ENCODE measurements at places on chromosomes 3 and 15. TPM values are rescaled to one million over a fixed set of nuclear protein-coding genes. Genes with fewer than 3 reads are reported as not detected.
A peak's percentile ranks its signal among the peaks of the same experiment; 100 is the strongest.

DNA sequence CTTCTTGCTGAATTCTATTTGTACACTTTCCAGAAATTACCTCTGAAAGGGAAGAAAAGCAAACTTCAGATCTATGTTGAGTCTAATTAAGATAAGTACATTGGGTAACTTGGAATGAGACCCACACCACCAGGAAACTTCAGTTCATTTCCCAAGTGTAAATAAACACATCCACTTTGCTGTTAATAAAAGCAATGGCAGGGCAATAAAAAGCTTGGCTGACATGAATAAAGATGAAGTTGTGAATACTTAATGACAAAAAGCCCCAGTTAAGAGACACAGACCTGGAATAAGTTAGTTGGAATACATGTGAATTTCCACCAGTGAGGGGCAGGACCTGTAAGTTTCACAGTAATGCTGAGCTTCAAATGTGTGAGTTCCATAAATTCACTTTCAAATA is 83.3 kb downstream of the MEX3B start:
- DNase-seq: no peak

- DNase-seq: no peak
Measured at GRCh38 chr3:44175070-44175469, 66.6 kb upstream of the TOPAZ1 start.

Gene LMAN1L
- not detected for polyA plus RNA-seq

GRCh38 chr3:61172203-61172602 is 79.0 kb downstream of the FHIT start:
- no peak for DNase-seq

- DNase-seq: no peak
Measured at GRCh38 chr3:187954873-187955586, 198.9 kb upstream of the LPP start.

GRCh38 chr3:57068437-57069089 is 8.1 kb downstream of the SPATA12 start:
- DNase-seq: peak; percentile 66

Gene SCG3
- 0.53 TPM for polyA plus RNA-seq

GRCh38 chr3:100402256-100402655 is 917 bp downstream of the LNP1 start:
- DNase-seq: peak; percentile 74

Gene VIPR1
- polyA plus RNA-seq: 0.84 TPM

DNA sequence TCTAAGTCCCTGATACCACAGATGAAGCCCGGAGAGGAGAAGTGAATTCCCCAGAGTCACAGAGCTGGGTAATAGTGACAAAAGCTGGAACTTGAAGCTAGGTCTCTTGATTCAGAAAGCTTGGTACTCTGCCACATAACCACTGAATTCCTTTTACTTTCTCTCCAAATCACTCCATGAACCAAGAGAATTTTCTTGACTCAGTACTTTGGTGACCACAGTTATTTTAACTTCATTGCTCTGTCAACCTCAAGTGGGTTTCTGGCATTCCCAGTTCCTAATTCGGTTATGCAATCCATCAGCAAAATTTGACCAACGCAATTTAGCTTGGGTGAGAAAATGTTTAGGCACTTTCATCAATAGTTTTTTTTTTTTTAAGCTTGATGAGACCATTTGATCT is 61.0 kb upstream of the PPARG start:
- no peak for DNase-seq

DNA sequence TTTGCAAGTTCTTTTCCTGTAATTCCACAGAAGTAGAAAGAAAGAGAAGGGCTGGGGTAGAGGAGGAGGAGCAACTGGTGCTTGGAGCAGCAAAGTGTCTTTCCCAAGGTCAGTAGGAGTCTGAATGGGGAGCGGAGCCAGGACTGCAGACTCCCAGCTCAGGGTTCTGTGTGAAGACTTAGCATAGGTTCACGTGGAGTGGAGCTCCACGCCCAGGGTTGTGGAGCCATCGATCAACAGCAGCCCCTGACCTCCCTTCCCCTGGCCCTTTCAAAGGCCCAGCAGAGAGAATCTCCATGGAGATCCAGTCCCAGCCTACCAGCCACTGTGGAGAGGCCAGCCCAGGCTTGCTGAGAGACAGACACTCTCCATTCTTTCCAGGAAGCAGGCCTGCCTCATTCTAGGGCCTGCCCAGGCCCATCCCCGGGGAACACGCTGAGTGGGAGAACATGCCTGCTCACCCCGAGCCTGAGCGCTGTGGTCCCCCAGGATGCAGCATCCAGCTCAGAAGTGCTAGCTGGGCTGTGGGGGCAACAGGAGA is 62.1 kb downstream of the CORO2B start:
- DNase-seq: no peak

DNA sequence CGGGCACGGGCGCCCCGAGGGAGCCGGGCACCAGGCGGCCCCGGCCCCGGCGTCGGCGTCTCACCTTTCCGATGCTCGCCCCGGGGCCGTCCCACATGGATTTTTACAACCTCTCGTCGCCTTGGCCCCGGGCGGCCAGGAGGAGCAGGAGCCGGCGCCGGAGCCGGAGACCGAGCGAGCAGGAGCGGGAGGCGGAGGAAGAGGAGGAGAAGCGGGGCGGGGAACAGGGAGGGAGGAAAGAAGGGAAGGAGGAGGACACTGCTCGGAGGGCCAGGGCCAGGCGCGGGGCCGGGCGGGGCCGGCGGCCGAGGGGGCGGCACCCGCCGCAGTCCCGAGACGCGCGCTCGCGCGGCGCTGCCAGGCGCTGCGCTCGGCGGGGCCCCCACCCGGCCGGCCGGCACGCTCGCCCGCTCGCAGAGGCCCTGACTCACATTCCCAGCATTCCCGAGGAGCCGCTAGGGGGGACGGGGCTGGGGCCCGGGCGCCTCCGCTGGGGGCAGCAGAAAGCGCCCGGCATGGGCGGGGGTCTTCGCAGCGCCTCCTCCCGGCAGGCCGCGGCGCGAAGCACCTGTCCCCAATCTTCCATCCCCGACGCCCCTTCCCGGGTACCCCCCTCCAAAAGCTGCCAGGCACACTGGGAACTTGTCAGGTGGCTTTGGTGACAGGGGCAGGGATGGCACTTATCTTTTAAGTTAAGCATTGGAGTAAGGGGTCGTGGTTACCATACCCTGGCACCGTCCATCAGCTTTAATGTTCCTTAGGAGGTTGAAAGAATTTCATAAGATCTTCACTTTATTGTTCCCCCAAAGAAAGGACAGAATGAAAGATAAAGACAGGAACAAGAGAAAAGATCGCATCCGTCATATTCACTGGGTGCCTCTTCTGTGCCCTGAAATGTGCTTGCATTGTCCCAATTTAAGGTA is at the start of gene ERC2:
Gene ERC2 (minus strand): TSS at position 284 of the 923 bp plus-strand sequence.
- DNase-seq: peak; percentile 47

GRCh38 chr15:42057799-42058646 is 36.3 kb downstream of the PLA2G4D start:
- DNase-seq: no peak

- no peak for DNase-seq
Measured at GRCh38 chr3:158272081-158272480, 162.2 kb downstream of the RSRC1 start.

DNA sequence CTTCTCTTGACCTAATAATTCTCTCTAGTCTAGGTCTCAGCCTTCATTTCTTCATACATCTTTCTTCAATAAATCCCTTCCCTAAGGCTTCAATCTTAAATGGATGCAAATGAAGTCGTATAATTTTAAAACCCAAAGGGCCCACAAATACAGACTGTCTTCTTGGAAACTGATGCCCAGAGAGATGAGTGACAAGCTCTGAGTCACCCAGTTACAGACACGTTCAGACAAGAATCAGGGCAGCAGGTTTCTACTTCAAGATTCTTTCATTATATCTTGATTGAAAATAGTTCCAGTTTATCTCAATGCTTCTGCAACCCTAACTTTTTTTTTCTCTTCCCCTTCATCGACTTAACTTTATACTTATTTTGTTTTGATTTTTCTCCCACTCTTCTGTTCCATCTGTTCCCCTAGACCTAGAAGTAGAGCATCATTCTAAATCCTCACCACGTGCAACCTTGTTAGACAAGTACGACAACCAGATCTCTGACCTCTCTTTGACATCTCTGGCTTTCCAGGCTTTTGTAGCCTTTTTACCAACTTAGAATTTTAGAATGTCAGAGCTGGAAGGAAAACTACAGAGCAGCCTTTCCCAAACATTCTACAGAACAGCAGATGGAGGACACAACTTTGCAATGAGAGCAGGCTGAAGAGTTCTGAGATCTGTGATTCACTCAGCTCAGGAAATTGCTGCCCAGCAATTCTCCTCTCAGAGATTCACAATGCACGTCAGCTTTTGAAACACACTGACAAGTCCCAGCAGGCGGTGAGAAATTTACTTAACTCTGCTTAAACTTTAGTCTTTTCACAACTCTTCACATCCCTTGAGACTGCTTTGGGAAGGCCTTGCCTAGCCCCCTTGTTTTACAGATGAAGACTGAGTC is 25.3 kb downstream of the NCEH1 start:
- no peak for DNase-seq

GRCh38 chr3:31704591-31705179 is 172.0 kb downstream of the STT3B start:
- peak; percentile 38 for DNase-seq

DNA sequence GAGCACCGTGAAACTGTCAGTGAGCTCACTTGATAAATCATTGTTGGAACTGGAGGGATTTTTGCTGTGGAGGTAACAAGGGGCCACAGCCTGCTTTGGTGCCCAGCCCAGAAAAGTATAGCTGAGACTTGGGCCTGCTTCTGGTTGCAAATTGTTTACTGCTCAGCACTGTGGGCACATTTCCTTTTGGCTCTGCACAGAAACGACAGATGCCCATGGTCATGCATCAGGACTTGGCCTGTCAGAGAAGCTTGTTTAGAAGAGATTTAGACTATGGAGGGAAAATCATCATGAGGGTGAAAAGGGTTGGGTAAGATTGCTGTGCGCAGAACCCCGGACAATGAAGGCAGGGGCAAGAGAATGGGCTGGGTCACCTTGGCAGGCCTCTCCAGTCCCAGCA is 286.1 kb upstream of the CTNNB1 start:
- no peak for DNase-seq

DNA sequence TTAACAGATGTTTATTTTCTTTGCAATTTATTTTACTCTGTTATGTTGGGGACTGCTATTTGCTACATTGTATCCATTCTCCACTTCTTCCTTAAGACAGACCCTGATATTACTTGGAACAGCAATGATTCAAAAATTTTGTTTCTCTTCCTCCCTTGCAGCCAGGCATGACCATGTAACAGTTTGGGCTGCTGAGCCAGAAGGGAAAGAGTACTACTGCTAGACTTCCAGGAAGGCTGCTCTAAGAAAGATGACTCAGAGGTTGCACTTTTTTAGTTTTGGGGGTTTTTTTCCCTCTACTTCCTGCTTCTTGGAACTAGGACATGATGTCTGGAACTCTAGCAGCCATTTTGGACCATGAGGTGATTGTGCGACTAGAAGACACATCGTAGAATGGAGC is 10.3 kb downstream of the PRR20G start:
- DNase-seq: peak; percentile 56

GRCh38 chr3:46092702-46093080 is 65.4 kb upstream of the XCR1 start:
- no peak for DNase-seq

DNA sequence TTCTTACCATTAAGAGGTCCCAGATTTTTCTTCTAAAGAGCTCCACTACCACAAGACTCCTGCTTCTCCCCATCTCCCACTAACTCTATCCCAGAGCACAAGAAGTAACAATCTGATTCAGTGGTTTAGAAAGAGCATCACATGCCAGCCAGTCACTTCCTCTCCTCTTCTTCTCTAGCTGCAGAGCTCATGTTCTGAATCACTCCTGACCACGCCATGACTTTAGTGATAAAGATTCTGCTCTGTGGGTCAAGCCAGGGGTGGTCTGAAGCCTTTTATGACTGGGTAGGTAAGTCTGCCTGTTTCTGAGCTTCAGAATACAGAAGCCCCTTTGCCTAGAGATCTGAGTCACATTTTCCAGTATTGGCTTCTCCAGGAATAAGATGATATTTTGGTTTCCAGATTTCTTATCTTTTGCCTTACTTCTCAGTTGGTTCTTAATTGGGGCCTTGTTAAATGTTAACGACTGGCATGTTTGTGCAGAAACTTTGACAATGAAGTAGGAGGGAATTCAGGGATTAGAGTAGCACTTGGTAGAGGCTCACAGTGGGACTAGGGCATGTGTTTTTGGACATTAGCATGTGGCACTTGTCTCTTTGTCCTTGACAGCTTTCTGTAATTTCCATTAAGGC is 27.6 kb upstream of the ADAMTSL3 start:
- DNase-seq: no peak

DNA sequence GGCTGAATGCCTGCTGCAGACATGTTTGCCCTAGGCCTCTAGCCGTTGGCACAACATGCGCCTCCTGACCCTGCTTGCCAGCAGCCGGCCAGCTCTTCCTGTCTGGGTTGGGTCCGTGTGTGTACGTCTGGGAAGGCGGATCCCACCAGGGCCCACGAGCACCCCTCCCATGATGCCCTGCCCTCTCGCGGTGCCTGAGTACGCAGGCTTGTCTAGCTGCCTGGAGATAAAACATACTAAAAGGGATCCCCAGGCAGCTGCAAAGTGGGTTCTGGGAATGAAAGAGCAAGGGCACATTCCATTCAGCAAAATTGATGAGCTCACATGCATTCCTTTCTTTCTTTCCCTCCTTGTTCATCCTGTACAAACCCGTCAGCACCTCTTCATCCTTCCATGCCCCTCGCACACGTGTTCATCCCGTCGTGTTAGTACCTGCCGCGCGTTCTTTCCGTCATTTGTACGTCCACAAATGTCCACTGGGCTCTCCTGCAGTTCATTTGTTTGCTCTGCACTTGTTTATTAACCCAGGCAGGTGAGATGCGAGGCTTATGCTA is 74.3 kb downstream of the FBLN2 start:
- DNase-seq: no peak

GRCh38 chr3:39264053-39264452 is 15.8 kb downstream of the CX3CR1 start:
- DNase-seq: no peak

GRCh38 chr3:146221276-146221675 is 29.6 kb downstream of the PLSCR4 start:
- DNase-seq: no peak

Gene ITPKA
- polyA plus RNA-seq: not detected

DNA sequence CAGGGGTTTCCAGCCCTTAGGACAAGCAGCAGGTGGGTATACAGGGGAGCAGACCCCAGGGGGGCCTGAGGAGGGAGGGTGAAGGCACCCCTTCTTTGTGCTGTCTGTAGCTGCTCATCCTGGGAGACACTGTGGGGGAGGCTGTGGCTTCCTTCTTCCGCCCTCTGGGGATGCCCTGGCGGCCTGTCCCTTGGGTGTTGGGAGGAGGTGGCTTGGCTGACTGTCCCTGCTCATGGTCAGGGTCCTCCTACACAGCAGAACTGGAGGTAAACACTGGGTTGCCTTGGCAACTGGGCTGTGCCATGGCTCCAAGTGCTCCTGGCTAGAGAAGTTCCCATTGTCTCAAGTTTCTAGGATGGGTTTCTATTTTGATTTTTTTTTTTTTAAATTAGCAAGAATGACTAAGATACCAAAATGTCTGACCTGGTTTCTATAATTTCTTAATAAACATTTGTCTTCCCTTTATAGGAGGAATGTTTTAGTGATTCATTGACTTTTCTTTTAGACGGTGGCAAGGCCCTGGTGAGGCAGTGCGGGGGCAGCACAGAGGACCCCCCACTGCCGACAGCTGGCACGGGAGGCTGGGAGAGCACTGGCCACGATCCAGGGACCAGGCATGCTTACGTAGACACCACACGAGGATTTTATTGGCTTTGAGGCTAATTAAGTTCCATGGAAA is 12.4 kb downstream of the KLF13 start:
- no peak for DNase-seq

All from muscle of arm (tissue), 14 donors.